Activated CD8-positive, alpha-beta memory T cell treated with anti-CD3 and anti-CD28 coated beads for 1 hour (primary cell): ENCODE measurements at places on chromosomes 1 and 21.

- no peak for DNase-seq
These were observed 100.9 kb downstream of the ARHGEF10L start for GRCh38 chr1:17640393-17640792.

DNA sequence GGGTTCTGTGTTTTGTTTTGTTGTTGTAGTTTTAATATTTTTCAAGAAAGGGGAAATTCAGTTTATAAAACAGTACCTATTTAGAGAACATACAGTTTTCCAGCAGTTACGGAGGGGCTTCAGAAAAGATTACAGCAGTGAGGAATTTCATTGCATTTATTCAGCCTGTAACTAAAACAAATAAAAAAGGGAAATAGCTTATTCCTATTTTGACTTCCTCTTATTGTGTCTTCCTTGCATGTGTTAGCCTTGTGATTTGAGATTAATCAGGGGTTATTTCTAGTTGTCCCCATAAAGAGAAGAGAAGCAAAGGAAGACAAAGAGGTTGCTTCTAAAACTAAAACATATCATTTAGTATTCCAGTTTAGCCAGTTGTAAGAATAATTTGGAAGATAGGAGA is 35.0 kb downstream of the CTTNBP2NL start:
- DNase-seq: no peak

GRCh38 chr1:69814926-69815325 is 247.2 kb downstream of the LRRC7 start:
- DNase-seq: no peak

GRCh38 chr1:51819810-51820209 is 58.7 kb downstream of the NRDC start:
- no peak for DNase-seq

- no peak for DNase-seq
These were observed 6.2 kb upstream of the CAMK1G start for GRCh38 chr1:209577346-209577745.

DNA sequence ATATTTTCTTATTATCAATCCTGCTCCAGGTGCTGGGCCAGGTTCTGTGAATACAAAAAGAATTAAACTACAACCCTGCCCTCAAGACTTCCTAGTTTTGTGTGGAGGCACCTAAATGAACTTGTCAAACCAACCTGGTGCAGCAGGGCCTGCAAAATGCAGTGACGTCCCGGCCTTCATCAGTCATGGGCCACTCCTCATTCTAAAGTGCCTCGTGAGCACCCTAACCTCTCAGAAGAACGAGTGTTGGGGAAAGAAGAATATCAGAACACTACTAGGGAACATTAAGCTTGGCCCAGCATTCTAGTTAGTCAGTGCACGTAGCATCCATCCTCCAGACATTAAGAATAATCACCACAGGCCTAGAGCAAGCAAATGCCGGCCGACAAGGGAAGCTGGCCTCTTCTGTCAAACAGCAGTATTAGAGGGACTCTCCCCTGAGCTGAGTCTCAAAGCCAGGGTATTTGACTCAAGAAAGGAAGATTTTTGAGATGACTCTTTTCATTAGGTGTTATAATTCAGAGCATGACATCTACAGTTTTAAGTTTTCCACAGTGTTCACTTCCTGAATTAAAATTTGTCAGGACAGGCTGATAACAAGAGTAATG is 137.9 kb downstream of the SLC45A1 start:
- DNase-seq: no peak

DNA sequence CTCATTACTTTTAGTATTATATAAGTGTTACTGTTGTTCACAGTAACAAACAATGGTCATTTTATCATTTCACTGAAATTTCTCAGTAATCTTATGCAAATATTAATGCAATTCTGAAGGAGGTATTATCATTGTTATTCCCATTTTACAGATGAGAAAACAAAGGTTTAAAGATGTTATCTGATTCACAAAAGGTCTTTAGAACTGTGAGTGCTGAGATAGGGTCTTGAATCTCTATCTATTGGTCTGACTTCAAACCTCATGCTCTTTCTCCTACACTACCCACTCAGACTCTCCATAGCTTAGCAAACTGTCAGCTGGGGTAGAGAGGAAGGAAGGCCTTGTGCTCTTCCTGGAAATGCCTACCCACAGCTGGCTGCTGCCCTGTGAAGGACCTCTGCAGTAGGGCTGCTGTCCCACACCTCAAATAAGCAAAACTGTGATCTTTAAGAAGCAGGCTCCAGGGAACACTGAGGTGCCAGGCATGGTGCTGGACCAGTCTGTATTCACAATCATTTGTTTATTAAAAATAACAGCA is 6.2 kb upstream of the OSCP1 start:
- no peak for DNase-seq

- no peak for DNase-seq
These were observed 610 bp downstream of the RBM8A start for GRCh38 chr1:145926686-145927062.

DNA sequence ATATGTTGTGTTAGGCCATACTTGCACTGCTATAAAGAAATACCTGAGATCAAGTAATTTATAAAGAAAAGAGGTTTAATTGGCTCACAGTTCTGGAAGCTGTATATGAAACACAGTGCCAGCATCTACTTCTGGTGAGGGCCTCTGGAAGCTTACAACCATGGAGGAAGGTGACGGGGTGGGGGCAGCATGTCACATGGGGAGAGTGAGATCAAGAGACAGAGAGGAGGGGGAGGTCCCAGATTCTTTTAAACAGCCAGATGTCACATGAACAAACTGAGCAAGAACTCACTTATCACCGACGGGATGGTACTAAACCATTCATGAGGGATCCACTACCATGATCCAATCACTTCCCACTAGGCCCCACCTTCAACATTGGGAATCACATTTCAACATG is 42.6 kb downstream of the TESK2 start:
- no peak for DNase-seq
